ENCODE measurements at places on chromosomes 6 and 20.
A peak's percentile ranks its signal among the peaks of the same experiment; 100 is the strongest.

- DNase-seq, result peak; percentile 73
These were observed 12.5 kb upstream of the PCK1 start for GRCh38 chr20:57548177-57549058.

- DNase-seq, result no peak
These were observed 323.1 kb upstream of the AGPAT4 start for GRCh38 chr6:161596807-161597520.

- no peak for DNase-seq
These were observed 63.3 kb downstream of the TOX2 start for GRCh38 chr20:43977962-43978361.

- no peak for DNase-seq
These were observed 70.3 kb downstream of the TMEM244 start for GRCh38 chr6:129790785-129791184.

- peak; percentile 70 for DNase-seq
These were observed 12.2 kb upstream of the SERPINB1 start for GRCh38 chr6:2853769-2854395.

GRCh38 chr6:70415660-70416059, 2.4 kb downstream of the FAM135A start:
- no peak for DNase-seq

DNA sequence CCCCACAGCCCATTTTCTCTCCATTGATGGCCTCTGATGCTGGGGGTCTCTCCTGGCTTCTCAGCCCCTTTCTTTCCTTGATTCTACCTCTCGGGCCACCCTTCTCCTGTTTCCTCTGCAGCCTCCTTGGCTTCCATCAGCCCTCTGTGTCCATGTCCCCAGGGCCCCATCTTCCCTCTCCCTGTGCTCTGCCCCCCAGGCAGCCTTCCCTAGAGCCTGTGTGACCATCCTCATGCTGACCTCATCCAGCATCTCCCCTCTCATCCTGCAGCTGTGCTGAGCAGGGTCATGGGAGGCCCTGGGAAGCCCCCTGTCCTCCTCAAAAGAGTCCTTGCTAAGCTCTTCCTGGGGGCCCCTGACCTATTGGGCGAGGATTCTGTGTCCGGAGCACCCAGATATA, 73.4 kb upstream of the NNAT start:
- DNase-seq, result no peak

- DNase-seq, result peak; percentile 63
These were observed 112.7 kb downstream of the ISM1 start for GRCh38 chr20:13333793-13334192.

DNA sequence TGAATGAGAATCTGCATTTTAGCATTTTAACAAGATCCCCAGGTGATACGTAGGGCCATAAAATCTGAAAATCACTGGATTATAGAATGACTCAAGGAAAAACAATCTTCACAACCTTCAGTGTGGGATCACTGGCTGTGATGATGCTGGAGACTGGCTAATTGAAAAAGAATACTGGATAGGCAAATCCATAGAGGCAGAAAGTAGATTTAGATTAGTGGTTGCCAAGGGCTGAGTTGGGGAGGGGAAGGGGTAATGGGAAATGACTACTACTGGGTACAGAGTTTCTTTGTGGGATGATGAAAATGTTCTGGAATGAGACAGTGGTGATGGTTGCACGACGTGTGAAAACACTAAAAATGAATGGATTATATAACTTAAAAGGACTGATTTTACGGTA, 84.1 kb downstream of the CDK19 start:
- no peak for DNase-seq

DNA sequence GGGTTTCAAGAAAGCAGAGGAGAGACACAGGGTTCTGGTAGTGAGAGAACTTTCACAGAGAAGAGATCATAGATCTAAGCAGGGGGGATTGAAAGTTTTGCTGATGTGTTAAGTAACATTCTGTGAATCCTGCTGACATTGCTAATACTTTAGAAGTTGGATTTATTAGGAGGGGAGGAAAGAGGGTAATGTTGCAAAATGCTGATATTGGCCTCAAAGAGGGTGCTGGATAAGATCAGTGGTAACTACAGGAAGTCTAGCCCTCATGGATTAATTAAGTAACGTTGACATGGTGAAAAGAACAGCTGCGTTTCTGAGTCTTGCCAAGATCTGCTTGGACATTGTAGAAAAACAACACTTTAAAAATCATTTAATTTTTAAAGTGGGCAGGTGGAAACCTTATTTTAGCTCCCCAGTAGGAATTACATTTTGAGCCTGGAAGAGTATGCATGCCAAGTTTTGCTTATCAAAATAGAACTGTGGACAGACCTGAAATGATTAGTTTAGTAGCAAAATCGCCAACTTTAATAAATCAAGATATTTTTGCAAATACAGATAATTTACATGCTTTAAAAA, 606.0 kb upstream of the HTR1E start:
- no peak for DNase-seq
